Kasumi-1 (cell line): ENCODE measurements at places on chromosomes 7 and 10.

GRCh38 chr7:44348300-44348699, 22.9 kb upstream of the CAMK2B start:
- peak; percentile 47 for DNase-seq

DNA sequence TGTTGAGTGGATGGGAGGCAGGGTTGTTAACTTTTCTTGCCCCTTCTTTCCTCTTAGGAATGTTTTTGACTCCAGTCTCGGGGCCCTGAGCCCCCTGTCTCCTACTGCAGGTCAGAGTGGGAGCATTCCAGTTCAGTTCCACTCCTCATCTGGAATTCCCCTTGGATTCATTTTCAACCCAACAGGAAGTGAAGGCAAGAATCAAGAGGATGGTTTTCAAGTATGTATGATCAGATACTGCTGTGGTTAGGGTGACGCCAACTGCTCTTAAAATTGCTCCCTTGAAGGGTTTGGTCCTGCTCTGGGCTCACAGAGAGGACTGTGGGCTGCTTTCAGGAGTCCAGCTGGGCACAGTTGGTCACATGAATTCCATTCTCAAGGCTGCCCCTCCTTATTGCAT, 22.0 kb downstream of the VWA2 start:
- DNase-seq = no peak

DNA sequence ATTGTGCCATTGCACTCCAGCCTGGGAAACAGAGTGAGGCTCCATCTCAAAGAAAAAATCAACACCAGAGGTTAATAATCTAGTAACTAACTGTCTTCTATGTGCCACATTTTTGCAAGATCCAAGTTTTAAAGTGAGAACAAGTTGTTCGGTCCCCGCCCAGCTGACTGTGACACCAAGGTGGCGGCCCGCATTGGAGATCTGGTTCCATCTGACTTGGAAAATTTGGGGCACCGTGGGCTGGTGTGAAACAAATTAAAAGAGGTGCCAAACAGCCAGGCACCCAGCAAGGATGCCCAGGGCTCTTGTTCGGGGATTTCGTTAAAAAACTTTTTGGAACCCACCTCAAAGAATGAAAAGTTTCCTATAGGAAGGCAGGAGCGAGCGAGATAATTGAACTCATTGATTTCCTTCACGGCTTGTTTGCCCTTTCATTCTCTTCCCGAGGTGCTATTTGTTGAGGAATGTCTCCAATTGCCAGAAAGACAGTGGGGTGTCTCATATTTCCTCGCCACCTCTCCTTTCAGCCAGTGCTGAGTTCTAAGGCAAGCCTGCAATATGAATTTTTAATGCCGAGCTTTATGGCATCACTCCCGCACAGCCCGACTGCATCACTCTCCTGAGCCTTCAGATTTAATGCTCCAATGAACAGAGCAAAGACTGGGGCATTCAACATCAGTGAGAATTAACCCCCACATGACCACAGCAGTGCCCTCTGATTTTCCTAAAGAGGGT, 156.9 kb upstream of the SH2B2 start:
- no peak for DNase-seq

DNA sequence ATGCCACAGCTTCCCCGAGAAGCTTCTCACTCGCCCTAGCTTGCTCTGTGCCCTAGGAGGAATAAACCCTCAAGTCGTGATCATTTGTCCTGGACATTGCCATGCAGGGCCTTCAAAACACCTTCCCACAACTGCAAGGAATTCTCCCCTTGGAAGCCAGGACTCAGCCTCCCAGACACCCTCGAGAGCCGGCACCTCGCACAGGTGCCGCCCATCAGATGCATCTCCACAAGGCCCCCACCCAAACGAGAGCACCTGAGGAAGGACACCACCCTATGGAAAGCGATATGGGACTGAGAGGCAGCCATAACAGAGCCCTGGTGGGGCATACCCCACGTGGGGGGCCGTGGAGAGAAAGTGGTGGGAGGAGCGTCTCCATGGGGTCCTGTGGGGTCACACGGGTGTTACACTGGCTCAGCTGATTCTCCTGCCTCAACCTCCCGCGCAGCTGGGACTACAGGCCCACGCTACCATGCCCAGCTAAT, 77.6 kb upstream of the FOXK1 start:
- no peak for DNase-seq

- no peak for DNase-seq
Measured at GRCh38 chr10:4678951-4679671, 146.9 kb upstream of the AKR1E2 start.

DNA sequence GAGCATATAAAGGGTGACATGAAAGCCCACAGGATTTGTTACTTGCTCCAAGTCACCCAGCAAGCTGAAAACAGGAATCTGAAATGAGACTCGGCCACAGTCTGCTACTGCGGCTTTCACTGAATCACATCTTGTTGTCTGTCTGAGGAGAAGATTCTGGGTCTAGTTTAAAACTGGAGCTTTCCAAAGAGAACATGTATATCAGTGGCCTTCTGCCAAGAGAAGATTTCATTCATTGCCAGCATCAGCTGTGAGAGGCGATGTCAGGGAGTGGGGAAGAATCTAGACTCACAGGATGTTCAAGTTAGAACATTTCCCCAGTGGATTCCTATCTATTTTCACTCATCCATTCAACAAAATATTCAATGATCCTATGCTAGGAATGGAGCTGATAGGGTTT, 122.8 kb downstream of the GALNT17 start:
- no peak for DNase-seq

GRCh38 chr7:13540429-13540828, 449.0 kb downstream of the ETV1 start:
- DNase-seq = no peak

- DNase-seq = peak; percentile 30
Measured at GRCh38 chr10:71725998-71726579, 6.5 kb upstream of the C10orf105 start.

GRCh38 chr7:48298779-48299178, 127.5 kb downstream of the ABCA13 start:
- no peak for DNase-seq

GRCh38 chr10:34549001-34549400, 266.1 kb downstream of the PARD3 start:
- DNase-seq = no peak

GRCh38 chr10:86110156-86110786, 256.3 kb downstream of the GRID1 start:
- DNase-seq = no peak

DNA sequence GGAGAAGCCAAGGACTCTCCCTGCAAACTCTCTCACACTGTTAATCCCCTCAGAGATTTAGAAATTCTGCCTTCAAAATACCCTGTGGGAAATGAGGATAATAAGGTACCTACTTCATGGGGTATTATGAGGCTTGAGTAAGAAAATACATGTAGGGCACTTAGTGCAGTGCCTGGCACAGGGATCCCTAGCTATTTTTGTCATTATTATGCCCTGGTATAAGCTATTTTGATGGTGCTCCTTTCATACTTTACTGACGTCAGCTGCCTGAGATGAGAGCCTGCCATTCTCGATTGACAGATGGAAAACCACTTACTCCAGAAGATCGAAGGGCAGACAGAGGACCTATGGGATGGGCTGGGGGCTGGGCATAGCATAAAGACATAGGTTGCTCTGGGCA, 30.1 kb downstream of the MKX start:
- DNase-seq = no peak

DNA sequence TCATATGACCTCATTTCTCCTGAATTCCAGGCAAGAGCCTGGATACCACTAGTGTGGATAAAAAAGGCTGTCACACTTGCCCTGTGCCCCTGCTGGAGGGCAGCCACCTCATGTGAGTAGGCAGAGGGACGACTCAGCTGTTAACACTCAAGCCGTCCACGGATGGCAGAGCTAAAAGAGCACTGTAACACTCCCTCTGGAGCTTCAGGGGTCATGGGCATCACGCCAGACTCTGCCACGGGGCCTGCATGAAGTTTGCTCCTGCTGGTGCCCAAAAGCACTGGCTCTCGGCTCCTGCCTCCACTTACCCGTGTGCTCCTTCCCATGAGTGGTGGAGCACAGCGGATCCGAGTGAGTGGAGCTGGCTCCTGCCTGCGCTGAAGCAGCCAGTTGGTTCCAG, 919.8 kb upstream of the C7orf33 start:
- no peak for DNase-seq

DNA sequence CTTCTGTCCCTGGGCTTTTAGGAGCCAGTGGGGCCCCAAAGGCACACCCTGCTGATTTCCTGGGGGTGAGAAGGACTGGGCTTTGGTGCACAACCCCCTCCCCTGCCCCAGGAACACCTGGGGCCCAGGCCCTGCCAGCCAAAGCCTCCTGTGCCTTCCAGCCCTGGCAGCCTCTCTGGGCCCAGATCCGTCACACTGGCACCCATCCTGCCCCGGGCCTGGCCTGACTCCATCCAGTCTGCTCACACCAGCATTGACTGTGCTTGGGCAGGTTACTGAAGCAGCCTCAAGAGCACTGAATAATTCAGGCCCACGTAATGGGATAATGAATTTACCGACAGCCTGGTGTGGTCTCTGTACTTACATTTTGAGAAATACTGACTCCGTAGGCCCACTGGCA, 12.0 kb upstream of the COMTD1 start:
- no peak for DNase-seq

- DNase-seq = no peak
Measured at GRCh38 chr10:13969118-13969791, 361.5 kb downstream of the FRMD4A start.

DNA sequence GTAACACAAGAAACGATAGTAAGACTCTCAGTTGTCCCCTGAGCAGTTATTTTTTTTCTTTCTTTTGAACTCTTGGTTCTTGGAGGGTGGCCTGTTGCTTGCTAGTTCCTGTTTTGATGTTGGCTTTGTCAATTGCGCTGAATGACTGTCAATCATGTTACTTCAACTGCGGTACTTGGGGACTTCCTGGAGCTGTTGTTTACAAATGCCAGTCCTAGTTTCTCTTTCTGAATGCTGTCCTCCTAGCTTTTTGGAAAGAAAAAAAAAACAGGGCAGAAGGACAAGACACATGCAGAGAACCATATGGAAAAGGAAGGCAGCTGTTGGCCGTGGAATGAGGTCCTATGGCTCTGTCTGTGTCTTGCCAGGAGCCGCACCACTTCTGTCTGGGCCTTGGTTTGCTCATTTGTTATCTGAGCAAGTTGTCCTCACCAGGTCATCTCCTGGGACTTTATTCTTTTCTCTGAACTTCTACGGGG, 7.0 kb upstream of the PDCD4 start:
- DNase-seq = peak; percentile 62

DNA sequence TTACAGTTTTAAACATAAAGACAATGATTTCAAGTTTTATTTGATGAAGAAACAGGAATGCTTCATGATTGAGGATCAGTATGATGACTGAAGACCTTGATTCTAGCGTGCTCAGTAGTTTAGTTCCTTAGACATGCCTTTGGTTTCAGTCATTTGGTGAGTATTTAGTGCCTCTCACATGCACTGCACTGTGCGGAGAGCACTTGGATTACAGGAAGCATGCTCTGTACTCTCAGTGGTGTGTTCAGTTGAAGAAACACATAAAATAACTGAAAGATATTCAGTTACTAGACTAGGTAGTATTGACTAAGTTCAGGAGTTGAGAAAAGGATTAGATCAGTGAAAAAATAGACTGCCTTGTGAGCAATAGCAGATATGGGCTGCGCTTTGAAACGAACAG, 25.5 kb downstream of the RBM17 start:
- DNase-seq = no peak

- no peak for DNase-seq
Measured at GRCh38 chr7:15752377-15752776, 65.9 kb upstream of the MEOX2 start.

GRCh38 chr10:48634198-48634983, 29.5 kb upstream of the ARHGAP22 start:
- peak; percentile 99 for DNase-seq

DNA sequence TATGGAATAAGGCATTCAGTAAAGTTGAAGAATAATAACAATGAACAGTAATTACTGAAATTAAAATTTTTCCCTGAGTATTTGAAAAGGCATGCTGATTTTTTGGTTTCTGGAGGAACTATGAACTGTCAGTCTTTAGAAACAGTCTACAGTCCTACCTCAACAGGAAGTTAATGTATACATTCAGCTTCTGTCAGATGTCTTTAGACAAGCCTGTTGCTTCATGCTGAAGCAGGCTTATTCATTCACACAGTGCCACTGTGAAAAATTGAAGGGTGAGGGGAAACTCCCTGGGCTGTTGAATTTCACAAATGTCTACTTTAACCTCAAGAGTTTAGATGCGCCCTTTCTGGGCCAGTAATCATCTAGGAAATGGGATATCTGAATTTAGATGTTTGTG, 3.5 kb downstream of the NRF1 start:
- DNase-seq = peak; percentile 79

DNA sequence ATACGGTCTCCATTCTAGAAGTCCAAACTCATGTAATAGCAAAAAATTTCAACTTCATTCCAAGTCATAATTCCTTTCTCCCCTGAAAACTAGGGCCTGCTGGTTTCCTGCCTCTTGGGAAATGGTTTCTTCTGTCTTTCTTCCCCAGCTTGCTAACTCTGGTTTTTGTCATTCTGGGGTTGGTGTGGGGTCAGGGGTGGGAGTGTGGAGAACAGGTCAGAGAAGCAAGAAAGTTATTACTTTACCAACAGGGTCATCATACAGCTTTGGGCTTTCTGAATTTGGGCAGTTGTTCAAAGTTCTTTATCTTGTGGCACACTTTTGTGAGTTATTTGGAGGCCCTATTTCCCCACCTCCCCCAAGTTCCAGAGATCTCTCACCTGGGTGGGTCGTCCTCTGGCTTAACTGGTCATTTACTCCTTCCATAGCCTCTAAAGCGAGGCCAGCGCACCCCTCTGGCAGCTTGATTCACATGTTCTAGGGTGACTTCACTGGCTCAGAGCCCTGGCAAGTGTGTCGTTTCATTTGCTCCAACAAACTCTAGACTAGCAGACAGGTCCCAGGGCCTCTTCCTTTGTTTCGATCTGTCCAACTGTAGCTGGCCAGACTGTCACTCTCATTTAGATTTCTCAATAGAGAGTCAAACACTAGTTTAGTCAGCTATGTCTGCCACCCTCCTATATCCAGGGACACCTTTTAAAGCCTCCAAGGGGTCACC, 161.2 kb downstream of the JCAD start:
- DNase-seq = no peak

- no peak for DNase-seq
Measured at GRCh38 chr7:90532231-90532929, 62.9 kb downstream of the PTTG1IP2 start.

DNA sequence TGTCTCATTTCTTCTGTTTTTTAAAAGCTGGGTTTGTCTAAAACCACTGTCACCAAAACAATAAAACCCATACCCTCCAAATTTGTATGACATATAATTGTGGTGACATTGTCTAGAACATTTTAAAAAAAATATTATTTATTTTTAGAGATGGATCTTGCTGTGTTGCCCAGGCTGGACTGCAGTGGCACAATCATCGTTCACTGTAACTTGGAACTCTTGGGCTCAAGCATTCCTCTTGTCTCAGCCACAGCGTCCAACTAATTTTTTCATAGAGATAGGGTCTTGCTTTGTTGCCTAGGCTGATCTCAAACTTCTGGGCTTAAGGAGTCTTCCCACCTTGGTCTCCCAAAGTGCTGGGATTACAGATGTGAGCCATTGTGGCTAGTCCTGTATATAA, 116.5 kb downstream of the CCNY start:
- no peak for DNase-seq

GRCh38 chr10:110852255-110852896, 19.4 kb upstream of the PDCD4 start:
- no peak for DNase-seq
